ENCODE measurements at places on chromosomes 2 and 18.

DNA sequence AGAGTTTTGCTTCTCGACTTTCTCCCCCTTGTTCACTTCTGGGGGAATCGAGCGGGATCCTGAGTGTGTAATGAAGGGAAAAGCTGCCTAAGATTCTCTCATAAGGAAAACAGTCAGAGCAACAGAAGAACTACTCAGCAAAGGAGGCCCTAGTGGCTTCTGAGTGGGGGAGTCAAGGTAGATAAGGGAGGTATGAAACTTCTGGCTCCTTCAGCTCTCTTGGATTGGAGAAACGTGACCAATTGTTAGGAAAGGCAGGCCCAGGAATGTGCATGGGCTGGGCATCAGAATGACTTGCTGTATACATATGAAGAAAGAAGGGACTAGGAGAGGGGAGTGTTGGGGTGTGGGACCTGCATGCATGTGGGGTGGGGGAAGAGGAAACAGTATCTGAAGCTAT, 73.1 kb downstream of the KCNS3 start:
- DNase-seq, result no peak

DNA sequence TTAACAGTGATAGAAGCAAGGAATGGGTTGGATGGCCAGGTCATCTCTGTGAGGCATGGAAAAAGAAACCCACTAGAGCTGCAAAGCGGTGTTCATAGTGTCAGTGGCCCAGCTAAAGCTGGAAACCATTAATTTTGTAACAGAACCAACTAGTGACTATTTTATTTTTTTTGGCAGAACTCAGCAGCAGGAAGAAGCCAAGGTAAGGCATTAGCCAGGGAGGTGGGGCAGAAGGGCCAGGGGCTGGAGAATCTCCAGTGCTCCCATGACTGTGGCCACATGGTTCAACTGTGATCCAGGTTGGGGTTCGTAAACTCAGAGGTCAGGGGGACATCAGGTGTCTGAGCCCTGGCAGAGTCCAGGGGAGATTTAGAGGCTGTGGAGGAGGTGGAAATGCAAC, 25.9 kb upstream of the YES1 start:
- DNase-seq, result no peak

DNA sequence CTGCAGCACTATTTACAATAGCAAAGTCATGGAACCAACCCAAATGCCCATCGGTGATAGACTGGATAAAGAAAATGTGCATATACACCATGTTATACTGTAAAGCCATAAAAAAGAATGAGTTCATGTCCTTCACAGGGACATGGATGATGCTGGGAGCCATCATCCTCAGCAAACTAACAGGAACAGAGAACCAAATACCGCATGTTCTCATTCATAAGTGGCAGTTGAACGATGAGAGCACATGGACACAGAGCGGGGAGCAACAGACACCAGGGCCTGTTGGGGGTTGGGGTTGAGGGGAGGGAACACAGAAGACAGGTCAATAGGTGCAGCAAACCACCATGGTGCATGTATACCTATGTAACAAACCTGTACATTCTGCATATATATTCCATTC, 33.5 kb downstream of the HNMT start:
- no peak for DNase-seq

DNA sequence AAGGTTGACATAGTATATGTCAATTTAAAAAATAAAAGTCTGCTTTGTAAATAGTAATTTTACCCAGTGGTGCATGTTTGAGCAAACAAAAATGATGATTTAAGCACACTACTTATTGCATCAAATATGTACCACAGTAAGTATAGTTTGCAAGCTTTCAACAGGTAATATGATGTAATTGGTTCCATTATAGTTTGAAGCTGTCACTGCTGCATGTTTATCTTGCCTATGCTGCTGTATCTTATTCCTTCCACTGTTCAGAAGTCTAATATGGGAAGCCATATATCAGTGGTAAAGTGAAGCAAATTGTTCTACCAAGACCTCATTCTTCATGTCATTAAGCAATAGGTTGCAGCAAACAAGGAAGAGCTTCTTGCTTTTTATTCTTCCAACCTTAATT, 78.6 kb upstream of the CSRNP3 start:
- DNase-seq, result no peak

DNA sequence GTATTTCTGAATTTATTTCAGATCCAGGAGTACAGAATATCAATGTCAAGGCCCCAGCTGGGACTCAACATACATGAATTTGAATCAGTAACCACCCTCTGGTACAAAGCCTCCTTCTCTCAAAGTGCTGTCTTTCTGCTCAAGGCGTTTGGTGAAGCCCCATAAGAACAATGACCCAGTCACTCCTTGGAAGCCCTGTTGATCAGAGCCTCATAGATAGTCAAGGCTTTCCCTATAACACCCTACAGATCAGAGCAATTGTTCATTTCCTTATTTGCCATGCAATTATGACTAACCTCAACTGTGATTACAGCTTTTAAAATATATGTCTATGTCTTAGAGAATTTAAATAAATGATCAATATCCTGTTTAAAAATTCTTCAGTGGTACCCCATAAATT, 159.1 kb upstream of the CREB1 start:
- no peak for DNase-seq

DNA sequence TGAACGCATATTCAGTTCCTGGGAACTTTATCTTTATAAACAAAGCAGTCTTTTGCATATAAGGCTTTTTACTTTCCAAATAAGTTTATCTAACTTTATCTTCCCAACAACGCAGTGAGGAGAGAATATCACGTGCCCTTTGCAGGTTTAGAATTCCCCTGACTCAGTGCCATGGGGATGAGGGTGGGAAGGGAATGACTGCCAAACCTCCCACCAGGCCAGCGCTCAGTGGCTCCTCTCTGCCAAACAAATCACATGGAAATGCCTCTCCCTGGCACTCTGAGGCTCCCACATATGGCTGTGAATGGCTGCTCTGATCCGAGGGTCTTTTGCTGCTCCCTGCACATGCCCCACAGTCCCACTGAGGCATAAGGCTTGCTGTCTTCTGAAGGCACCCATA, 158.3 kb downstream of the DNAH6 start:
- DNase-seq, result no peak

- no peak for DNase-seq
These were observed 122.4 kb upstream of the ZNF236 start for GRCh38 chr18:76699923-76700322.

GRCh38 chr2:171553236-171553635, 31.0 kb downstream of the CYBRD1 start:
- DNase-seq, result no peak

DNA sequence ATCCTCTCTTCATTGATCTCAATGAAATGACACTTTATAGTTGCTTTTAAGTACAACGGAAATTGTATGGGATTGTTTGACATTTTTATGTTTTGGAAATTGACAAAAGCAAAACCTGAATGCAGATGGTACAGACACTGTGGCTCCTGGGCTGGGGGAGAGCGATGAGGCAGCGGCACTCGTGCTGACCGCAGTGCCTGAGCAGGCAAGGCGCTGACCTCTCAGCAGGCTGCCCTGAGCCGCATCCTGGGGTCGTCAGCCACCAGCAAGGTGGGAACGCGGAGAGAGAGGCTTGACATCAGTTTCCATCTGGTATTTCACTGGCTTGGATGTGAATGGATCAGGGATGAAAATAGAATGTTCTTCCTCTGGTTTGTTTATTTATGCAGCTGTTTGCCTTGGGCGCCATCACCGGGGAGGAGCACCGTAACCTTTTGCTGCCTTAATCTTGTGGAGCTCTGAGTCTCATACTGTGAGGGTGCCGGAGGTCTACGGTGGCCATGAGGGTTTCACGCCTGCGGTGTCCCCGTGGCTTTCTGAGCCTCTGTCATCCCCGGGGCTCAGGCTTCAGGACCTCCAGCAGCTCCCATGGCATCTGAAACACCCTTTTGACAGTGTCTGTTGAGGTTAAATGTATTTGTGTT, 94.8 kb upstream of the TPO start:
- no peak for DNase-seq

GRCh38 chr2:216624251-216624650, 9.0 kb upstream of the IGFBP2 start:
- no peak for DNase-seq

DNA sequence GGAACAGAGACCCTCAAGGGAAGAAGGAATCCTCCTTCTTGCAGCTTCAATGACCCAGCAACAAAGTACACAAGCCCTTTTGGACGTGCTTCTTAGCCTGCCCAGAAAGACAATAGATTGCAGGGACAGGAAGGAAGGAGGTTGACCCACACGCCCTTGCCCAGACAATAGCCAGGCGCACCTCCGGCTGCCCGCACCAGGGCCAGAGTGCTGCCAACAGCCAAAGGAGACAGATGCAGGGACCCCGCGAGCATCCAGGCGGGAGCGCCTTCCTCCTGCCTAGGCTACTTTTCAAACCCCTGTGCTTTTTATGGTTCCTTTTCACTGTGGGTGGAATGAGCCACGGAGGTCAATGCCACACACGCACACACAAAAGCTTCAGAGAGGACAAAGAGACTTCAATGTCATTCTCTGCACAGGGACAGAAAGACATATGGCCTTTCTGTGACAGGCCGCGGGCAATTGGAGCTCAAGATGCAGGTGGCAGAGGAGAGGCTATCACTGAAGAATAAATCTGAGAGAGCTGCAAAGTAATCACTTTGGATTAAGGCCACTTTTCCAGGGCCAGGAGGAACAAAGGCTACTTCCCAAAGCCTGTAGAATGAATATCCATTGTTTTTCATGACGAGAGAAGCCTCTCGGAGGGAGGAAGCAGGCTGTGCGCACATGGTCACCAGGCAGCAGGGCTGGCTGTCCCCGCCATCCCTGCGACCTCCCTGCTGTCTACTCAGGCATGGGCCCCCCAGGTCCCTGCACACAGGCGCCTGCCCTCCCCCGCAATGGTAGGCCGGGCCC, 300.6 kb downstream of the EIPR1 start:
- no peak for DNase-seq
